ENCODE measurements at places on chromosomes 7 and 10.

- no peak for DNase-seq
Observed at GRCh38 chr10:86083206-86083605, 283.4 kb downstream of the GRID1 start.

- no peak for DNase-seq
Observed at GRCh38 chr10:126581648-126582046, 88.8 kb downstream of the C10orf90 start.

DNA sequence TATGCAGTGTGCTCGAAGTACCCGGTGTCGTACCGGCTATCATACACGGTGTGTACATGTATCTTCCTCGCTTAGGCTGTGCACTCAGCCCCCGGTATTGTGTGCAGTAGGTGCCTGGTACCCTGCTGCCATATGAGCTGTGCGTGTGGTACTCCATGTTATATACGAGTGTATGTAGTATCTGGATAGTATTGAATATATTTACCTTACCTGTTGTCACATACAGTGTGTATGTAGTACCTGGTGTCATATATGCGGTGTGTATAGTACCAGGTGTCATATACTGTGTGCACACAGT is 1.2 kb downstream of the ZMYND11 start:
- DNase-seq: no peak

GRCh38 chr7:1735806-1736483 is 65.9 kb downstream of the ELFN1 start:
- DNase-seq: no peak

DNA sequence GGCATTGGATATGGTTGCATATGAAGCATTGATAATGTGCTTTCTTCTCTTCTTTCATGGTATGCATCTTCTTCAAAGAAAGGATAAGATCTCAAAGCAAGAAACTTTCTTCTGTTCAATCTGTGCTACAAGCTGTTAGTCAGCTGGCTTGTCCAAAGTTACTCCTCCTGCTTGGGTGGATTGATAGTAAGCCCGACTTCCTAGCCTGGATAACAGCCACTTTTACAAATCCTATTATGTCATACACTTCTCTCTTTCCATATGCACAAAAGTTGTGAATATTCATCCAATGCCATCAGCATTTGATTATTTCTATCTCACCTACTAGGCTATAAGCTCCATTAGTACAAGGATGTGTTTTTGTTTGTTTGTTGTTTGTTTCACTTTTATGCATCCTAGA is 891.0 kb upstream of the SORCS1 start:
- no peak for DNase-seq

DNA sequence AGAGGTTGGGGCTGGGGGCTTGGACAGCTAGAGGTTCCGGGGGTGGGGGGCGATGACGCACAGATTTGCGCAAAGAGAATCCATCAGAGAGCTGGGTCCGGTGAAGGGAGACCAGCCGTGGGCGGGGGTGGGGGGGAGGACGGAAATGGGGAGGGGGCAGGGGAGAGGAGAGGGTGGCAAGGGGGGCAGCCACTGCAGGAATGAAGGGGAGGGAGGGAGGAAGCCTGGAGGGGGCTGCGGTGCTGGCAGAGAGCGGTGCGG is 1.2 kb upstream of the VGF start:
- no peak for DNase-seq

DNA sequence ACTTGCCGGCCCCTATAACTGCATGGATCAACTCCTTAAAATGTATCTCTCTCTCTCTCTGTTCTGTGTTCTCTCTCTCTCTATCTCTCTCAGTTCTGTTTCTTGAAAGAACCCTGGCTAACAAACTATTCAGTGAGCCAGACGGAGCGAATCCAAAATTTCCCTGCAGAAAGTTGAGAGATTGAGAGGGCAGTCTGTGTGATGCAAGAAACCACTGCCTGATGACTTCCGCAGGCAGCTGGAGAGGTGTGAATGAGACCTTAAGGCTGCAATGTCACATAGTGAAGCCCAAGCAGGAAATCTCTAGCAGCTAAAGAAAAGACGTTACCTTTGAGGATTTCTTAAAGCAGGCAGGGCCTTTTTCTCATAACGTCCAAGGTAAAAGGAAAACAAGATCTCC is 17.3 kb downstream of the FAM107B start:
- DNase-seq: no peak

- no peak for DNase-seq
Observed at GRCh38 chr10:125159486-125159931, 854 bp downstream of the CTBP2 start.

GRCh38 chr10:53357587-53357986 is 585.0 kb upstream of the MBL2 start:
- no peak for DNase-seq

DNA sequence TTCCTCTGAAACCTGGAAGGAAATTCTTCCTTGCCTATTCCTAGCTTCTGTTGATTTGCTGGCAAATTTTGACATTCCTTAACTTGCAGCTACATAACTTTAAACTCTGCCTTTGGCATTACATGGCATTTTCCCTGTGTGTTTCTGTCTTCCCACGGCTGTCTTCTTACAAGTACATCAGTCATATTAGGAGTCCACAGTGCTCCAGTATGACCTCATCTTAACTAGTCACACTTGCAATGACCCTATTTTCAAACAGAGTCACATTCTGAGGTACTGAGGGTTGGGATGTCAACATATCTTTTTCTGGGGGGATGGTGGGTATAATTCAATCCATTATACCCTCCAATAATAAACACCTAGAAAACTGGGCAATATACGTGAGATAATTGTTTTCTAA is 37.4 kb upstream of the EPHB6 start:
- DNase-seq: no peak

DNA sequence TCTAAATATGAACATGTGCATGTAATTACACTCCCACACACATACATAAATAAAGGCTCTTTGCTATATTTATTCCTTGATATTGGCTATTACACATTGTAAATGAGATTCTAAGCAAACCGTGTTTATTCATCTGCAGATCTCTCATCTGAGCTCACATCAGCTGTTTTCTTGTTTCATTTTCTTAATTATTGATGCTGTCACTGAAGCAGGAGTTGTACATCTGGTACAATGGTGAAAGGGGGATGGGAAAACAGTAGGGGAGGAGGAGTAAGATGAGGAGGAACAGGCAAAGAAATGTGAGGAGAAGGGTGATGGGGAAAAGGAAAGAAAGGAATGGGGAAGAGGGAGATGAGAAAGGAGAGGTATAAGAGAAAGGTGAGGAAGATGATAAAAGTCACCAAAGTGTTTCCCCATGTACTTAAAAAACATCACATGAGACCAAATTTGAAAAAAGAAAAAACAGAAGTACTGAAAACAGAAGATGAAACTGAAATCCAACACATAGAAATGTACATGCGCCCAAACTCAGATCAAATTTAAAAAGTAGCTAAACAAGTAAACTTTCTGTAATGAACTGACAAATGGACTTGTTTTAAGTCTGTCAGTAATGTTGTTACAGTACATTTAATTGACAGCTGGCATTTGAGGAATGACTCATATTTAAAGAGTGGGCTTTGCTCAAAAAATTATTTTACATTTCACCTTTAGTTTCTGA is 472.2 kb downstream of the ARL4A start:
- DNase-seq: no peak

DNA sequence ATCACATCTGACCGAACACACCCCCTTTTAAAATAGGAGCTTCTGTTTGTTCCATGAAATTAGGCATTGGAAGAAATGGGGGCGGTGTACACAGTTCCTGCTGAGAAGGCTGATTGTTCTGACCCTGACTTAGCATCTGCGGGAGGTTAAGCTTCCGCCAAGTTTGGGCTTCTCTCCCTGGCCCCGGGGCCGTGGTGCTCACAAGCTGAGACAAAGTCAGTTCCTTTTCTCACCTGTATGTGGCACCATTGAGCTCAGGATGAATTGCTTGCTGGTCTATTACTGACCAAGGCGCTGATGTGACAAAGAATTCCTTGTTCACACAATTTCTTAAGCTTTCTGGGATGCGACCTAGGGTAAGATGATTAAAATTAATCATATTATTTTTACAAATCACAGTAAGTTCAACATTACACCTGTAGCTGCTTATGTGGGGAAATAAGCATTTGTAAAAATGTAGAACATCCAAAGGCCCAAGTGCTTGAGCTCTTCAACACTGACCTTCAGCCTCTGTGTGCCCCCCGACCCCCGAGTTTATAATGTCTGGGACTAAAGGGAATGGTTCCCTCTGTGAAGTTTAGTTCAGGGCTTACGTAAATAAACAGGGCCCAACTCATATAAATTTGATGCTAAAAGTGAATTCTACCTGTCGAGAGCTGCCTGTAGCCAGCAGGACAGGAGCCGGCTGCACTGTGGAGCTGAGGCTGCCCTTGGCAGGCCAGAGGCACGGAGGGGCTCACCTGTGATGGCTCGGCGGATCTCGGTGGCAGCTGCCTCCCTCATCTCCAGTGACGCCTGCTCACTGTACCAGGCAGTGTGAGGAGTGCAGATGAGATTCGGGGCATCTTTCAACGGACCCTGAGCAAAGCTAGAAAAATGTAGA is 50.8 kb downstream of the ZRANB1 start:
- no peak for DNase-seq

- no peak for DNase-seq
Observed at GRCh38 chr7:90984692-90985091, 279.5 kb upstream of the FZD1 start.

DNA sequence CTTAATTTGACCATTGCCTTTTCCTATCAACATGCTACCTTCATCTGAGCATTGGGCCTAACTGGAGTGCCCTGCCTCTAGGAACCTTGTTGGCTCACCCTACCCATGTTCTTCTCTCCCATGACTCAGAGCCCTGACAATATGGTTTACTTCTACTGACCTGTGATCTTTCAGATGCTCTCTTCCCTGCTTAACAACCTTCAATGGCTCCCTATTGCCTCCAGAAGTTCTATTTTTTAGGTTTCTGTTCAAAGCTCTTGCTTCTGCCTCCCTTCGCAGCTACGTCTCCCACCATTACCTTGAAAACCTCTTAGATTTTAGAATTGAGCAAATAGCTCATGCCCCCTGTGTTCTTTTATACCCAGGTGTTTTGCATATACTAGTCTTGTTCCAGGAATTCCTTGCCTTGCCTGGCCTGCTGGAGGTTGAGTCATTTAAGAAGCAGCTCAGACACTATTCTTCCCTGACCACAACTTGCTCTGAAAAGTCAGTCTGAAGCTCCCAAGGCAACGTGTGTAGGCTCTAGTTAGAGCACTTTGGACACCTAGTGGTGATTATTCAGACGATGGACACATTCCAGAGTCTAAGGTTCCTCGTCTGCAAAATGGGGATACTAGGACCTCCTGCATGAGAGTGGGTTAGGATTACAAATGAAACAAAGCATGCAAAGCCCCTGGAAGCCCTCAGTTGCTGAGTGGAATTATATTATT is 64.4 kb upstream of the EMX2 start:
- no peak for DNase-seq

DNA sequence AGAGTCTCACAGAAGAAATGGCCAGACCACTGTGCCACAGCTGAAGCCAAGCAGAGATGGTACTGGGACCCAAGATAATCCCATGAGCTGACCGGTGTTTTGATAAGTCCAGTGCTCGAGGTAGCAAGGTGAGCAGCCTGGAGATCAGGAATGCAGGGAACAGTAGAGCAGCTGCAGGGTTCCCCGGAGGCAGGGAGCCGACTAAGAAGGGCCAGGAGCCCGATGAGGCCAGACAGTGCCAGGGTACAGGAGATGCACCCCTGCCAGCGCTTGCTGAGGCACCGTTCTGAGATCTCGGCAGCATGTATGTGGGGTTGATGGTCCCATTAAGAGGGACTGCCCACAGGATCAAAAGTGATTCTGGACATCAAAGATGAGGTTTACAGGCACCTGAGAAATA is 47.1 kb downstream of the VSTM4 start:
- DNase-seq: no peak

DNA sequence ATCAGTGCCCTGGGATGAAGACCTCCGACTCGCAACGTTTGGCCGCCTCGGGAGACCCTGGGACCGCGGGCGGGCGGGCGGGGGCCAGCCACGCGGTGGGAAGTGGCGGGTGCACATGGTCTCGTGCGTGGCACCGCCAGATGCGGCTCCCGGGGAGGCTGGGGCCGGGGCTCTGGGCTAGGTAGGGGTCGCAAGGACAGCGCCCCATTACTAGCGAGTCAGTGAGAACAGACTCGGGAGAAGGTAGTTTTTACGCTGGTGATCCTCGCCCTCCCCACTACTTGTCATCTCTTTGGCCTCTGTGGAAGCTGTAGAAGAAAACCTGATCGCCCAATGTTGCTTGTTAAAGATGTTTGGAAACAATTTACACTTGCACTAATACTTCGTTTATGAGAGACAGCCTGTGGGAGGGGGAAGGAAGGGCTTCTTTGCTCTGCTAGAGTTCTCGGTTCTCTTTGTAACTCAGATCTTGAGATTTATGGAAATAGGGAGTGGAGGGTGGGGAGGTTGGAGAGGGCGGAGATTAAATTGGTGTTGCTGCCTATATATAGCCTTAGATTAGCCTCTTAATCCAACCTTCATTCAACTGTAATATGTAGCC is 591 bp downstream of the BZW2 start:
- no peak for DNase-seq

- DNase-seq: no peak
Observed at GRCh38 chr10:5817322-5818047, 4.3 kb upstream of the GDI2 start.

GRCh38 chr7:27128034-27128433 is 2.5 kb downstream of the HOXA4 start:
- DNase-seq: no peak

GRCh38 chr7:156929789-156930539 is 19.5 kb upstream of the NOM1 start:
- no peak for DNase-seq
